Stimulated activated CD4-positive, alpha-beta T cell treated with anti-CD3 and anti-CD28 coated beads, Interleukin-1b, Interleukin-23, amount 100 ng/mL, for 48 hours (primary cell): ENCODE measurements at places on chromosomes 1 and 21.

DNA sequence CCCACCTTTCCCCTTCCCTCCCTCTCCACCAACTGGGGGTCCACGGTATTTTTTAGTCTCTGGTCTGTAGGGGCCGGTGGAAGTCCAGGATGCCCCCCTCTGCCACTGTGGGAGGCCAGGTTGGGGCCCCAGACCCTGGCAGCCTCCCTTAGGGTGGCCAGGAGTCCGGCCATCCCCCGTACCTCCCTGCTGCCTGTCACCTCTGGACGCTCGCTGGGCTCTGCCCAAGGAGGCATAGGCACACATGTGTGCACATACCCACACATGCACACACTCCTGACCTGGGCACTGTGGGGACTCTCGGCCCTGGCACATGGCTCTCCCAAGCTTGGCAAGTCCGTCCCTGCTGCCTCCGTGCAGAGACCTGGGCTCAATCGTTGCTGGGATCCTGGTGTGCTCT, 53.0 kb downstream of the DISP3 start:
- DNase-seq: no peak

DNA sequence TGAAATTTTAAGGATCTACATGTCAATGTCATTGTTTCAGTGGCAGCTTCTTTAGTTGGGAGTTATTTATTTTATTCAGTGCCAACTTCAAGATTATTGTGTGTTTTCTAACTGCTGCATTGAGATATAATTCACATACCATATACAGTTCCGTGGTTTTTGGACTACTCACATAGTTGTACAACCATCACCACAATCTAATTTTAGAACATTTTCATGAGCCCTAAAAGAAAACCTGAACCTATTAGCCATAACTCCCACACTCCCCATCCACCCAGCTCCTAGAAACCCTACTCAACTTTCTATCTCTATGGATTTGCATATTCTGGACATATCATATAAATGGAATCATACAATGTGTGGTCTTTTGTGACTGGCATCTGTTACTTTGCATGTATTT, 220.0 kb downstream of the LRRC40 start:
- DNase-seq: no peak

DNA sequence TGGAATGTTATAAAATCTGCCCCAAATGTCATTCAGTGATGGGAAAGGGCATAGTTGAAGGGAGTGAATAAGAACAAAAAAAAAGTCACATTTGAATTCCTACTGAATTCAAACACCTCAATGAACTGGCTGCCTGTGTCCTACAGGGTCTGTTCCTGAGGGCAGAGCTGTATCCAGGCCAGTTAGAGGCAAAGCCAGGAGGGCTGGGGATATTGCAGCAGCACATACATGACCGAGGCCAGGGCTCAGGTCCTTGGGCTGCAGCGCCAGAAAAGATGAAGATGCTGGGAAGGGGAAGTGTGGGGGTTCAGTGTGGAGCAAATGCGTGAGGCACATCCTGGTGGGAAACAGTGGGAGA, 449.2 kb downstream of the SIPA1L2 start:
- DNase-seq: no peak

DNA sequence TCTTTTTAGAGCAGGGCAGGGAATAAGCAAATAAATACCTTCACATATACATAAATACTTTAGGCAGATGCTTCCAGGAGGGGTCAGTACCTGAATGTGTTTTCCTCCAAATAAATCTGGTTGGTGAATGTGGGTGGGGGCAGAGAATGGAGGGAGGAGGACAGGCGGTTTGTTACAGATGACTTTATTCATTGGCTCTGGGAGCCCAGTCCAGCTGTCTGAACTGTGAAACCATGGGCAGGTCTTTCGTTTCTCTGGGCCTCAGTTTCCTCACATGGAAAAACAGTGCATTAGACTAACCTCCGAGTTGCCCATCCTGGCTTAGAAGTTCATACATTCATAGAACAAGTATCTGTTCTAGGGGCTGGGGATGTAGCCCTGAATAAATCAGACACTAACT, 124.6 kb downstream of the IER5 start:
- DNase-seq: no peak

- DNase-seq: no peak
Observed at GRCh38 chr1:211589782-211590721, 11.1 kb upstream of the SLC30A1 start.

GRCh38 chr1:206142011-206142410, 24.8 kb upstream of the AVPR1B start:
- DNase-seq: no peak

DNA sequence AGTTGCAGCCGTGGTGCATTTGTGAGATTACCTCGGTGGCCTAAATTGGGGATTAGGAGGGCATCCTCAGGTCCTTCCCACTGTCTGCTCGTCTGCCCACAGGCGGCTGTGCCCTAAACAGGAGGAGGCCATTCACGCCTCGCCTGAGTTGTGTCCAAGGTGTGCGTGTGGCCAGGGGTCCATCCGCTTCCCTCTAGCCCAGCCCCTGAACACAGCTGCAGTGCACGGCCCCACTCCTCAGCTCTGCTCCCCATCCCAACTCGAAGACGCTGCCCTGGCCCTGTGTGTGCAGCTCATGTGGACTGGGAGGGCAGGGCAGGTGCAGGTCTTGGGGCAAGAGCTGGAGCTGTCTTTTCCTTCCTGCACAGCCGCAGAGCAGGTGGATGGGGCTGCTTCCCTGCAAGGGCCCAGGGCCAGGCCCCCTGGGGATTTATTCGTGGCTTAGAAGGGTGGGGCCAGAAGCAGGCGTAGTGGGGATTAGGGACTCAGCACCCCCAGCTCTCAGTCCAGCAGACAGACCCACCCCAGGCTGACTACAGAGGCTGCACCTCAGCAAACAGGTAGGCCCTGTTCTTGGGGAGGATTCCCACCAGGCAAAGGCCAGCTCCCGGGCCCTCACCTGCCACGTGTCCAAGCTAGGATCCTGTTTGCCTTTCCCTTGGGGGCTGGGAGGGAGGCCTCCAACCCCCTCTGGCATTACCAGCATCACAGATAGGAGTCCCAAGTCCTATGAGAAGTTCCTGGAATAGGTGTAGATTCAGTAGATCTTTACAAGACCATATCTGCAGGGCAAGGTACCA, 4.3 kb downstream of the GUK1 start:
- no peak for DNase-seq

DNA sequence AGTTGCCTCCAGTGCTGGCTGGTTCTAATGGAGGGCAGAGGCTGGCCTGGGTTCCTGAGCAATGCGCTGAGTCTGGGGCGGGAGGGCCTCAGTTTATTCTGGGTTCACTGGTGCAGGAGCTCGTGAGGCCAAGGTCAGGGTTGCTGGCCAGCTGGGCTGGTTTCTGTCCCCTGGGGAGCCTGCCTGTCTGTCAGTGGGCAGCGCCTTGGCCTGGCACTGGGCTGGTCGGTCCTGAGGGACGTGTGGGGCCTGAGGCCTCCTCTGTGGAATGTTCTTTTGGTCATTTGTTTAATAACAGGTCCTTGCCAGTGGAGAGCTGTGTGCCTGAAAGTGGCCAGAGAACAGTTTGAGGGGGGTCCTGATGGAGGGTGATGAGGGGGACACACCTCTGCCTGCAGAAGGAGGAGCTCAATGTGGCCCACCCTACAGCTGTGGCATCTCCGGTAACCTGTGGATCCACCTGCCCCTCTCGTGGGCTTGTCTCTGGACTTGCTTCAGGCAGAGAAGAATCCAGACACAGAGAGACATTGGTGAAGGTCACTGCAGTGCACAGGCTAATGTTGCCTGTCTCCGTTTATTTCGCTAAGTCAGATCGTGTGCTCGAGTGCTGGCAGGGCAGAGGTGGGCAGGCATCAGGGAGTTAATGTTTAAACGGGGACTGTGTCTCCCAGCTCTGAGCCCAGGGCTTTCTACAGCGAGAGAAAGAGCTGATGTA, 34.6 kb downstream of the COQ8A start:
- no peak for DNase-seq

DNA sequence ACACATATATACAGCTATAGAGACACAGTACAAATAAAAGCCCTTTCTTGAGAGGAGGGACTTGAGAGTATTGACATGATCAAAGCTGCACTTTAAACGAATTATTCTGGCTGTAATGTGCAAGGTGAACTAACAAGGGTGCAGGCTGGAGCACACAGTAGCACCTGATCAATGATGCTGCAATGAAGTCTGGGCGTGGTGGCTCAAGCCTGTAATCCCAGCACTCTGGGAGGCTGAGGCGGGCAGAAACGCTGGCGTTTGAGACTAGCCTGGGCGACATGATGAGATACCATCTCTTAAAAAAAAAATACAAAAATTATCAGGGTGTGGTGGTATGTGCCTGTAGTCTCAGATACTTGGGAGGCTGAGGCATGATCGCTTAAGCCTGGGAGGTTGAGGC, 14.1 kb upstream of the CTH start:
- DNase-seq: no peak

- peak; percentile 69 for DNase-seq
Observed at GRCh38 chr1:11838349-11839272, 9.0 kb downstream of the NPPA start.

DNA sequence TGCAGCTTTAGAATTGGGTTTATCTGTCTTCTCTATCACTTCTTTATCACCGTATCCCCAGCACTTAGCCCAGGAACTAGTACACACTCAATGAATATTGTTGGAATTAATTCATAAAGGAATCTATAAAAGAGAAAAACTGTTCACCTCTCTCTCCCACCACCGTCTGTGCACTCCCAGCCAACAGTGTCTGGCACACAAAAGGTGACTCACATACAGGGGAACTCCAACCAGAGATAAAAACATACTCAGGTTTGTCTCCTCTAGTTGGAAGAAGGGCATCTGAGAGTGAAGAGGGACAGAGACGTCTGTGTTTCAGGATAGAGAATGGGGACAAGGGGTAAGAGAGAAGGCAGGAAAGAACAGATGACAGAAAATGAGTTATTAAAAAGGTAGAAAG, 10.0 kb downstream of the ITLN1 start:
- DNase-seq: peak; percentile 14
